ENCODE measurements at places on chromosomes 5 and 9. TPM values are rescaled to one million over a fixed set of nuclear protein-coding genes. Genes with fewer than 3 reads are reported as not detected.

The LHFPL2 gene
- 0.09 TPM for total RNA-seq

- no peak for DNase-seq
Observed at GRCh38 chr5:167308466-167308865, 983.0 kb upstream of the WWC1 start.

GRCh38 chr5:163569284-163569683 is 63.9 kb downstream of the MAT2B start:
- no peak for DNase-seq

- DNase-seq, result no peak
Observed at GRCh38 chr9:97766610-97767009, 69.5 kb upstream of the XPA start.

- no peak for DNase-seq
Observed at GRCh38 chr5:865168-865521, 14.4 kb upstream of the ZDHHC11 start.

The C5orf52 gene
- not detected for total RNA-seq

The TRIM41 gene
- 33.0 TPM for total RNA-seq

DNA sequence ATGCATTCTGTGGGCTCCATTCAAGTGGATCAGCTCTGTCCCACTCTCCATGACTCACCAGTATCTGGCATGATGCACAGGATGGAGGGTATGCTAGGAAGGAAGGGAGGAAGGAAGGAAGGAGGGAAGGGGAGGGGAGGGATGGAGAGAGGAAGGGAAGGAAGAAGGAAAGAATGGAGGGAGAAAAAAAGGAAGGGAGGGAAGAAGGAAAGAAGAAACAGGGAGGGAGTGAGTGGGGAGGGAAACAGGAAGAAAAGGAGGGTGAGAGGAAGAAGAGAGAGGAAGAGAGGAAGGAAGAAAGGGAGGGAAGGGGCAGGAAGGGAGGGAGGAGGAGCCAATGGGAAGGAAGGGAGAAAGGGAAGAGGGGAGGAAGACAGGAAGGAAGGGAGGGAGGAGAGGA is 5.3 kb upstream of the BARHL1 start:
- DNase-seq, result no peak

The TRPM3 gene
- not detected for total RNA-seq

DNA sequence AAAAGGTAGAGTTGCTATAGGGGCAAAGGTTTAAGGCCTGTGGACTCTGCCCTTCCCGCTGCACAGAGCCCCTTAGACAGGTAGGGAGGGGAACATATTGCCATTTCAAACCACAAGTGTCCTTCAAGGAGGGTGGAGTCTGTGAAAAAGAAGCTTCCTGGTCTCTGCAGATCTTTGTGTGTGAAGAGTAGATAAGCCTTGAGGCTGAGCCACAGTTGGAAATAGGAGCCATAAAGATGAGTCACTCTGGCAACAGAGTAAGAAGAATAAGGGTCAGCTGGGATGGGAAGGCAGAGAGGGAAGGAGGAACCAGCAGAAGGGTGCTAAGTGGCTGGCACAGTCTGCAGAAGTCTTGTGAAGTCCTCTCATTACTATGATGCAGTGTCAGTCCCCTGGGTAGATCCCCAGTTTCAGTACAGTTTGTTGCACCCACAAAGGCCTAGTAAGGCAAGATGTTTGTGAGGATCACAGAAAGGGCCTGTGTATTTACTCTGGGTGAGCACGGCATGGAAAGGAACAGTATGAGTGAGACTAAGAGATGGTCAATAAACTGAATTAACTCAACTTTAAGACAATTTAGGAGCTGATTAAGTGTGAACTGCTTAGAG is 18.1 kb downstream of the GRXCR2 start:
- DNase-seq, result no peak

The TEX48 gene
- 0.68 TPM for total RNA-seq

The MYOT gene
- total RNA-seq, result not detected

GRCh38 chr5:177434942-177435738 is 8.7 kb downstream of the GRK6 start:
- no peak for DNase-seq

The CBY3 gene
- 0.51 TPM for total RNA-seq

The GLRX gene
- 14.9 TPM for total RNA-seq

- no peak for DNase-seq
Observed at GRCh38 chr9:25537808-25538207, 140.4 kb downstream of the TUSC1 start.

The CYSRT1 gene
- 0.50 TPM for total RNA-seq

The FST gene
- not detected for total RNA-seq

GRCh38 chr9:126647585-126648411 is 34.1 kb downstream of the LMX1B start:
- DNase-seq, result no peak

GRCh38 chr9:92711146-92711545 is 41.2 kb upstream of the IPPK start:
- DNase-seq, result no peak

DNA sequence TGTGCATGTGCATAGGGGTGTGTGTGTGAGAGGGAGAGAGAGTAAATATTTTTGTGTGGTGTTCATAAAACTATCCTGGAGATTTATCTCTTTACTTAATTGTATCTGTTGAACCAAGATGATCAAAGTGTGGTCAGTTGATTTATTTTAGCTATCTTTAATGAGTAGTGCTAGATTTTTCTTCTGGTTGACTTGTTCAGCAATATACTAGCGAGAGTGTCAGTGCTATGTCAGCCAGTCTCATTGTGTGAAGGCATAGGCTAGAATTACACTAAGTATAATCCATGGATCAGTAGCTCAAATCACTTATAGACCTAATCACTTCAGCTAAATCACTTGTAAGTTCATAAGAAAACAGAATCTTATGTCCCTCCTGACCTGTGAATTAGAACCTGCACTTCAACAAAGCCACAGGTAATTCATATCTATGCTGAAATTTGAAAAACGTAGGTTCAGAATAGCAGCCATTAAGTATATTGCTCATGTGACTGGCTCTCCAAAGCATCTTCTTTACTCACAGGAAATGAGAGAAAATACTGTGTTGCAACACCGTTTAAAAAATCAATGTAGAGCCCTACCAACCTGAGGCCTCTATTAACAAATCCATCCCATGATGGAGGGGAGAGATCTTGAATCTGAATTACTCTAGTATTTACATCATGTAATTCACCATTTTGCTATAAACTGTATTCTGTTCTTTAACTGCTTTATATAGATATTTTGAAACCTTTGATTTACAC is 203.1 kb upstream of the ACTBL2 start:
- no peak for DNase-seq

Data from activated T-helper 2 cell treated with anti-CD3 and anti-CD28 coated beads, Interferon-gamma antibody, Interleukin-2, Interleukin-4, amounts not matched to agents 10 μg/mL and 5 μg/mL and 100 μg/mL, durations not matched to agents 14 hours and 24 hours and 36 hours (primary cell).